ENCODE measurements at places on chromosomes 2 and 18. TPM values are rescaled to one million over a fixed set of nuclear protein-coding genes. Genes with fewer than 3 reads are reported as not detected.

Gene NOL4
- not detected for total RNA-seq

Gene NXPH2
- total RNA-seq = not detected

Gene NT5DC4
- total RNA-seq = not detected

Gene SPOPL
- 16.8 TPM for total RNA-seq

Gene NBAS
- 35.1 TPM for total RNA-seq

Gene LANCL1
- total RNA-seq = 18.4 TPM

Gene MC5R
- total RNA-seq = not detected

Gene PLEK
- not detected for total RNA-seq

Gene CHRNG
- not detected for total RNA-seq

Gene ALPI
- total RNA-seq = not detected

Gene OTX1
- not detected for total RNA-seq

Gene SERPINB8
- 3.3 TPM for total RNA-seq

Gene SDC1
- 4.0 TPM for total RNA-seq

Gene ZBTB7C
- total RNA-seq = 0.85 TPM

Gene MZT2A
- 128 TPM for total RNA-seq

Gene GPR148
- total RNA-seq = not detected

Gene SP140L
- 10.6 TPM for total RNA-seq

Gene NAPG
- 13.5 TPM for total RNA-seq

Gene OTOS
- not detected for total RNA-seq

Gene TUBB8B
- not detected for total RNA-seq

Gene PAX8
- total RNA-seq = 2.0 TPM

Gene RAB3GAP1
- total RNA-seq = 33.1 TPM

Gene TOGARAM2
- total RNA-seq = 0.26 TPM

Gene COMMD1
- total RNA-seq = 44.4 TPM

Gene COL3A1
- total RNA-seq = 8,532 TPM

Gene C1GALT1C1L
- 1.4 TPM for total RNA-seq

Gene ANKRD30BL
- not detected for total RNA-seq

Gene LRRC30
- total RNA-seq = not detected

Gene SLC30A3
- not detected for total RNA-seq

Gene ZNF519
- total RNA-seq = 0.47 TPM

Gene SCG2
- 0.47 TPM for total RNA-seq

Gene DNAJC27
- total RNA-seq = 1.5 TPM

Gene NGEF
- total RNA-seq = not detected

Gene ERCC3
- 25.7 TPM for total RNA-seq

Gene RAB17
- 1.6 TPM for total RNA-seq

Gene CTAGE1
- total RNA-seq = under 0.01 TPM

Gene ARHGEF4
- 8.3 TPM for total RNA-seq

Gene CYS1
- 2.1 TPM for total RNA-seq

Gene CCDC74A
- 16.9 TPM for total RNA-seq

Gene TTN
- total RNA-seq = under 0.01 TPM

Gene NFATC1
- total RNA-seq = 7.5 TPM
